Stimulated activated CD8-positive, alpha-beta memory T cell treated with anti-CD3 and anti-CD28 coated beads, Interleukin-4, amount 100 ng/mL, for 1 hour (primary cell): ENCODE measurements at places on chromosomes 1 and 21.

DNA sequence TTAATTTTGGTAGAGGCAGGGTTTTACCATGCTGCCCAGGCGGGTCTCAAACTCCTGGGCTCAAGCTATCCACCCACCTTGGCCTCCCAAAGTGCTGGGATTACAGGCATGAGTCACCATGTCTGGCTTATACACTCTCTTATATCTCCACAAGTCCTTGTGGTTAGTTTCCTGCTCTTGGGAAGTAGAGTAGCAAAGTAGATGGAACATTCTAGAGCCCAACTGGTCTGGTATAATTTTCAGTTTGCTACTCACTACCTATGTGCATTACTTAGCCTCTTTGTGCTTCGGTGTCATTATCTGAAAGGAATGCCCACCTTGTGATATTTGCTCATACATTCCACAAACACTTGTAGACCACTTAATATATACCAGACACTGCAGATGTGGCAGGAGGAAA lies 96.6 kb upstream of the IPO9 start:
- DNase-seq = no peak

DNA sequence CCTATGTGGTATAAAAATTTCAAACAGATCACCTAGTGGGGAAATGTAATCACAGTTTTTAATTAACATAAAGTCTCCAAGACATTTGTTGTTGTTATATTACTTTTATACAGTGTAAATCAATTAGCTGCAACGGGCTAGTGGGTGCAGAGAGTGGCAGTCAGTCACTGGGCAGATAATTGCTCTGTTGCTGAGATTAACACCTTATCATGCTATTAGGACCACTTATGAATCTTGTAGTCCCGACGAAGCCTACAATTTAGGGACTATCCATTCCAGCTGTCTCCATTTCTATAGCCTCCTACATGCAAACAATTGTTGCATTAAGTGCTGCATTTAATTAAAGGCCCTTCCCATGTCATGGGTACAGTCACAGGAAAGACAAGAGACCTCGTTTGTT lies 158.9 kb upstream of the PROX1 start:
- no peak for DNase-seq

DNA sequence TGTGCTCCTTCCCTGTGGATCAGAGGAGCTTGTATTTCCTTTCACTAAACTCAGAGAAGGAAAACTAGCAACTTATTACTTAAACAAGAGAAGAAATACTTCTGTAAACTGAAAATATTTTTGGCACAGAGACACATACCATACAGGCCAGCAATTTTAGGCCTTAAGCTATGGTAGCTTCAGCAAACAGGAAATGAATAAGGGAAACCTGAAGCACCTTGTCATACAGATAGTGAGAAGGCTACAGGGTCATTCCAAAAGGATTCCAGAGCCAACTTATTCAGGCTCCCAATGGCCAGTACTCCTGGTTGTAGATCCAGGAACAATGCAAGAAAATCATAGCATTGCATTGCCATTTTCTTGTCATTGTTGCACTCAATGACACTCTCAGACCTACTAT lies 9.1 kb upstream of the KYAT3 start:
- no peak for DNase-seq

DNA sequence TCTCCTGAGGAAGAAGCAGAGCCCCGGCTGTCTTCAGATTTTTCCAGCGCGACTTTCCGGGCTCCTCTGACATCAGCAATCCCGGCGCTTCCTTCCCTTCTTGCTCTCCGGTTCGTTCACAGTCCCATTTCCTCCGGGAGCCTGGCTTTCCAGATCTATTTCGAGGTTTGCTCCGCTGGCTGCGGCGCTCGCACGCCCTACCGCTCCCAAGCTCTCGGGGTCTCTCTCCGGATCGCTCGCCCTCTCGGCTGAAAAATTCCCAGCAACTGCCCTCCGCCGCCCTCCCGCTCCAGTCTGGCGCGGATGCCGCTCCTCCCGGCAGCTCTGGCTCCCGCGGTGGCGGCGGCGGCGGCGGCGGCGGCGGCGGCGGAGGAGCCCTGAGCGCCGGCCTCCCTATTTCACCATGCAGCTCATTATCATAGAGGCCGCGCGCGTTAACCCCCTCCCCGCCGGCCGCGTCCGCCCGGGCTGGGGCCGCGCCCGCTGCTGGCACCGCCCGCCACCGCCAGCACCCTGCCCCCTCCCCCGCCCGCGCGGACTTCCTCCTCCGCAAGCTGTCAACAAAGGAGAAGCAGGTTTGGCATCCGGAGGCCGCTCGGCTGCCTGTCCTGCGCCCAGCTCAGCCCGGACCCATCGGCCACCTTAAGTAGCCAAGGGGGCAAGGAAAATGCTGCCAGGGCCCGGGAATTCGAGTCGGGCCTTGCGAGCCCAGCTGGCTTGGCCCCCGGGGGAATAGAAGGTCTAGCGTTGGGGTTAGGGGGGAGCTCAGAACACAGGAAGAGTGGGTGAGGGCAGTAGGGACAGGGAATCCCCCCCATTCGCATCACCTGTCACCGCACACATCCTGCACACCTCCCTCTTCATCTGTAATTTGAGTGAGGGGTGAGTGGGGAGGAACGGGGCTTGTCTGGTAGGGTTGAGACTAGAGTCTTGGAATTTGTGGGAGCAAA lies at the start of gene PLXNA2:
TSS of gene PLXNA2 (minus strand) at position 418 of the 950 bp plus-strand sequence. CDS start 26,462 bp downstream, outside the sequence.
- no peak for DNase-seq

- no peak for DNase-seq
Measured at GRCh38 chr1:90841473-90841872, 124.4 kb upstream of the BARHL2 start.

GRCh38 chr1:2160451-2161300 lies 33.9 kb downstream of the FAAP20 start:
- DNase-seq = no peak

- DNase-seq = no peak
Measured at GRCh38 chr1:77874804-77875445, 13.5 kb upstream of the NEXN start.

- DNase-seq = no peak
Measured at GRCh38 chr21:42092771-42093170, 21.7 kb downstream of the UMODL1 start.

- DNase-seq = no peak
Measured at GRCh38 chr1:117096951-117097408, 24.6 kb downstream of the TRIM45 start.

GRCh38 chr21:41217671-41218385 lies 49.9 kb downstream of the BACE2 start:
- DNase-seq = no peak

- no peak for DNase-seq
Measured at GRCh38 chr1:203287109-203287893, 18.0 kb upstream of the BTG2 start.

GRCh38 chr1:170133766-170134495 lies 11.8 kb upstream of the NTMT2 start:
- DNase-seq = no peak

- no peak for DNase-seq
Measured at GRCh38 chr21:40299451-40299850, 432.2 kb downstream of the PCP4 start.

DNA sequence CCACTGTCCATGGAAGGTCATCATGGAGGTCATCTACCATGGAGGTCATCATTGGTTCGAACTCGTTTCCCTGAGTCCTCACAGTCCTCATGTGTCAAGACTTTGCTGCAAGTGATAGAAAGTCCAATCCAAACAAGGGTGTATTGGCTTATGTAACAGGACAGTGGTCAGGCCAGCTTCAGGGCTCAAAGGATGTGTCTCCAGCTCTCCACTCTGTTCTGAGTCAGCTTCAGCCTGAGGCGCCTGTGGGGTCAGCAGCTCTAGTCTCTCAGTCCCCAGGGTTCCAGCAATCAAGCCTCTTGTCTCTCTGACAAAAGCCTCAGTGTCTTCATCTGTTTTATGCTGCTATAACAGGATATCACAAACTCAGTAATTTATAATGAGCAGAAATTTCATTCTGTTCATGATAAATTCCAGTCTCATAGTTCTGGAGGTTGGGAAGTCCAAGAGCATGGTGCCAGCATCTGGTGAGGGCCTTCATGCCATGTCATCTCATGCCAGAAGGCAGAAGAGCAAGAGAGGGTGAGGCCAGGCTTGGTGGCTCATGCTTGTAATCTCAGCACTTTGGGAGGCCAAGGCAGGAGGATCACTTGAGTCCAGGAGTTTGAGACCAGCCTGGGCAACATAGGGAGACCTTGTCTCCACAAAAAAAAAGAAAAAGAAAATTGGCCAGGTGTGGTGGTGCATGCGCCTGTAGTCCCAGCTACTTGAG lies 19.5 kb downstream of the A3GALT2 start:
- DNase-seq = no peak

GRCh38 chr1:113891631-113892220 lies 4.3 kb upstream of the BCL2L15 start:
- no peak for DNase-seq

GRCh38 chr1:61980561-61980960 lies 214.1 kb upstream of the L1TD1 start:
- DNase-seq = no peak

DNA sequence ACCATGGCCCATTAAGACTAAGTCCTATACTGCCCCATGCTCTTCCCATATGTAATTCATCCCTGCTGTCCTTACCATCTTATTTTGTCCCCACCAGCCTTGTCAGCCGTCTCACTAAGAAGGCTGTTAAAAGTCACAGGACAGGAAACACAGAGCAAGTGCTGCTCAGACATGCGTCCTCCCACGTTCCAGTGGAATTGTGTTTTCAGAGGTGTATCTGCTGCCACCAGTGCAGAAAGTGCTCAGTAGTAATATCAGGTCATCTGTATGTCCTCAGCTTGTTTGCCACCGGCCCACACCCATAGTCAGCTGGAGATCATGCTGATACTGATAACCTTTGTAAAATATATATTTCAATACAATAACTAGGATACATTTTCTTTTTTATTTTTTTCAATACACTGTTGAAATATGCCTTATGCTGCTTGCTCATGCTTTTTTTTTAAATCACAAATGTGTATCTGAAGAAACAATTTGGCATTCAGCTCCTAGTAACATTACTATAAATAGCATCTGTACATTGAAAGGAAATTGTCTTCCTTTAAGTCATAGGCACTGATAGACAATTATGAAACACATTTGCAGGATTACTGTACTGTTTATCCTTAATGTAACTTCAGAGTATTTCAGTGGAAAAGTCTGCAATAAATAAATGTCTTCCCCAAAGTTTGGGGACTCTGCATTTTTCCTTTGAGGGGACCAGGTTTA lies 156.9 kb downstream of the EDEM3 start:
- DNase-seq = no peak

DNA sequence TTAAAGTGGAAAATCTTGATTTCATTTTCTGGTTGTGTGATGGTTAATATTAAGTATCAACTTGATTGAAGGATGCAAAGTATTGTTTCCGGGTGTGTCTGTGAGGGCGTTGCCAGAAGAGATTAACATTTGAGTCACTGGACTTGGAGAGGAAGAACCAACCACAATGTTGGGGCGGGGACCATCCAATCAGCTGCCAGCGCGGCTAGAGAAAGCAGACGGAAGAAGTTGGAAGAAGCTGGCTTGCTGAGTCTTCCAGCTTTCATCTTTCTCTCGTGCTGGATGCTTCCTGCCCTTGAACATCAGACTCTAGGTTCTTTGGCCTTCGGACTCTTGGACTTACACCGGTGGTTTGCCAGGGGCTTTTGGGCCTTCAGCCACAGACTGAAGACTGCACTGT lies 832.6 kb upstream of the TMPRSS15 start:
- no peak for DNase-seq

DNA sequence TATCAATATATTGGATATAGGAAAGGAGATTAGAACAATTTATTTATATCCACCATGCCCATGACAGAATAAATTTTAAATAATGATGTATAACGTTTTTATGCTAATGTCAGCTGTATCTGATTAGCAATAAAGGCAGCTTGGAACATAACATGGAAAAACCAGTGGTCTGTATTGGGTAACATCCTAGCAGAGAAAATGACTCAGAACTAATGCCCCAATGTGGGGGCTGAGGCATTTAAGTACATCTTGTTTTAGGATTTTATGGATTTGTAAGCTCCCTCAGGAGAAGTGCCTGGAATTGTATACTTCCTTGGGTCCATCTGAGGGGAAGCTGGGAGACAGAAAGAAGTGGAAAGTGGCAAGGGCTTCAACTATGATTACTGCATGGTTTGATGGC lies 82.3 kb downstream of the HMCN1 start:
- DNase-seq = no peak

DNA sequence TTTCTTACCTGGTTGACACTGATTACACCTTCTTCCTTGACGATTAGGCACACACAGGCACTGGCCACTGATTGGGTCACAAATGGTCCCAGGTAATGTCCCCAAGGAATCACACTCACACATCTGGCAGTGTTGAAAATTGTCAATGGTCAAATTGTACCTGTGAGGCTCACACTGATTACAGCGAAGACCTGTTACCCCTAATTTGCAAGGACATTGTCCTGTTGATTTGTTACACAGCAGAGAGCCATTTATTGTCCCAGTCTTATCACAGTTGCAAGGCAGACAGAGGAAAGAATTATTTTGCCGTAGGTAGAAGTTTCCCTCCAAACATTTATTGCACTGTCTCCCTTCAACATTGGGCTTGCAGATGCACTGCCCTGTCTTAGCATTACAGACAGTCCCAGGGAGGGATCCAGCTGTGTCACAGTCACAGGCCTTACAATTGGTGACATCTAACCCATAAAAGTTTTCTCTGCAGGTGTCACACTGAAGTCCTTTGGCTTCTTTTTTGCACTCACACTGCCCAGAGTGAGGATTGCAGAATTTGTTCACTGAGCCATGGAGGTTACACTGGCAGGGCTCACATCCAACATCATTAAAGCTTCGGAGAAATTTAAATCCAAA lies 176.6 kb downstream of the USH2A start:
- DNase-seq = no peak

DNA sequence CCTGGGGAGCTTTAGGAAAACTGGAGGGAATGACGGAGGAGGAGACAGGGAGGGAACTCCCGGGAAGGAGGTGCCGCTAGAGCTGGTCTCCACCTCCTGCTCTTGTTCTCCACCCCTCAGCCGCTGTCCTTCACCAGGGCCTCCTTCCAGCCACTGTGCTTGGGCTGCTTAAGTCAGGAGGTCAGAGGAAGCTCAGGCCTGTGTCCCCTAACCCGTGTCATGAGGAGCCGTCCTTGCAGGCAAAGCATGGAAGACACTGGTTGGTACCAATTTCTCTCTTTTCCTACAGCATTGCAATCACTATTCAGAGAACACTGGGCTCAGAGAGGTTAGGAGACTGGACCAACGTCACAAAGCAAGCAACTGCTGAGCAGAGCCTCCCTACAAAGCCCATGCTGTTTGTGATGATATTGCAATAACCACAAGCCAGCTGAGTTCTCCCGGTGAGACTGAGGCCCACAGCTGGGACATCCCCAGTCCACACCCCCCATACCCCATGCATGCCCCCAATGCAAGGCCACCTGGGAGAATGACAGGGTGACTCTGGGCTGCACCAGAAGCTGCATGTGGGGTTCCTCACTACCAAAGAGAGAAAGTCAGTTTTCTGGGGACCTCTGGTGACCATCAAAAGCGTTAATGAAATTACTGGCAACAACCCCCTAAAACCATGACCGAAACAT lies 427.5 kb downstream of the NPHP4 start:
- DNase-seq = no peak

GRCh38 chr1:113963281-113963906 lies 15.9 kb upstream of the OLFML3 start:
- no peak for DNase-seq

DNA sequence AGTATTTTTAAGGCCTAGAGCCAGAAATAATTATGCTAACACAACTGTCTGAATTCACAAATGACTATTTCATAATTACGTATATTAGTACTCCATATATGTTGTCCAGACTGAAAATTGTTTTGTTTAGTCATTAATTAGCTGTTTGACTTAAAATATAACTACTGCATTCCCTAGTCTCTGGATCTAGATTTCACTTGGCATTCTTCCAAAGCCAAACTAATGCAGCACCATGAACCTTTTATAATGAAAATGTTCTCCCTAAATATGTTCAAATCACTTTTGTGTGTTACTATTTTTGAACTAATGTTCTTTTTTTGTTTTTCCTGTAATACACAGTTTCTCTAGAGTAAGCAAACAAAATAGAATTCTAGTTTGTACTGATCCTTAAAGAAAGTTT lies 46.1 kb downstream of the CAMTA1 start:
- no peak for DNase-seq
